ENCODE measurements at places on chromosomes 11 and 22.

DNA sequence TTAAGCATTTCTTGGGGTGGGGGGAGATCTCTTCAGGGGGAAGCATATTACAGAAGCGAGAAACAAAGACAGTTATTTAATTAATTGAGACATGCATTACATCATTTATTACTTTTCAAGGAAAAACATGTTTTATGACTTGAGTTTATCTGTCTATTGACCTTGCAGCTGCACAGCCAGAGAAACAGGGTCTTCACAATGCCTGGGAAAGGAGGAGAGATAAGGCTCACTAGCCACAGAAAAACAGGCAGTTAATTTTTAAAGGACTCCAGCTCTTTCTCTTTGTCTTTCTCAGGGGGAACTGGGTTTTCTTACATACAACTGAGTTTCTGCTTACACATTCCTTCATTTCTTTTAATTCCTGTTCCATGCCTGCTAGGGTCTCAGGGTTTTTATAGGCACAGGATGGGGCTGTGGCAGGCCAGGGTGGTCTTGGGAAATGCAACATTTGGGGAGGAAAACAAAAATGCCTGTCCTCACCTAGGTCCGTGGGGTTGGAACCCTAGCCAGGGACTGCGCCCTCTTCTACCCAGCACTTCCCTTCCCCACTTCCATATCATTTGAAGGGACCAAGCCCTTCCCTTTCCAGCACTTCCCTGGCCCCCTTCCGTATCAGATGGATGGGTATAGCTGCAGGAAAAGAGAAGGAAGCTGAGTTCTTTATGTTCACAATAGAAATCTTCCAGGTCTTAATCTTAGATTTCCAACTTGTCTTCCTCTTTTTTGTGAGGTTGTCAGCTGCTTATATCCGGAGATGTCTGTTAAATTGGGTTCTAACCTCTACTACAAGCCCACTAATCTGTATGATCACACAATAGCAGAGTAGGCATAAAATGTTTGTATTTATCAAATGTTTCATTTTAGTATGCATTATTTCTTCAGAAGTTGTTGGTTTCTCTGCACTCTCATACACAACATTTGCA lies 38.3 kb downstream of the BIRC2 start:
- no peak for DNase-seq

- DNase-seq, result no peak
Observed at GRCh38 chr11:71125150-71125549, 127.2 kb downstream of the SHANK2 start.

- no peak for DNase-seq
Observed at GRCh38 chr11:87425391-87425790, 387.7 kb downstream of the TMEM135 start.

DNA sequence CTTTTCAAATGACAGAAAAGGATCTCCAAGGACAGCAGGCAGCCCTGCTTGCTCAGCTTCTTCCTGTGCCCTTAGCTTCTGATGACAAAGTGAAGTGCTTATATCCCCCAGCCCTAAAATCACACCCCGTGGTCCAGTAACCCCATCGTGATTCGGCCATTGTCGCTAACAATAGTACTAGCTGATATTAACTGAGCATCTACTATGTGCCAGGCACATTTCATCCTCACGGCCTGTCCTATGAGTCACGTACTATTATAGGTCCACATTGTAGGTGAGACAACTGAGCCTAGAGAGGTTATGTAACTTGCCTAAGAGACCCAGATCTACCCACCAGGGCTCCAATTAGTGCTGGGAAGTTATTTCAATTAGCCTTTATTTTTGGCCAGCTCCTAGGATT lies 6.1 kb downstream of the SCN4B start:
- no peak for DNase-seq

- DNase-seq, result no peak
Observed at GRCh38 chr11:128135451-128135850, 451.9 kb downstream of the ETS1 start.

Measured in AML-193 (cell line).